Left ventricle myocardium inferior (tissue), 1 donor: ENCODE measurements at places on chromosomes 6 and 20. TPM values are rescaled to one million over a fixed set of nuclear protein-coding genes. Genes with fewer than 3 reads are reported as not detected.

- no peak for DNase-seq
Measured at GRCh38 chr6:131778169-131778568, 29.7 kb upstream of the ENPP1 start.

Gene TSBP1
- total RNA-seq = not detected

- no peak for DNase-seq
Measured at GRCh38 chr20:5737966-5738365, 12.2 kb upstream of the SHLD1 start.

DNA sequence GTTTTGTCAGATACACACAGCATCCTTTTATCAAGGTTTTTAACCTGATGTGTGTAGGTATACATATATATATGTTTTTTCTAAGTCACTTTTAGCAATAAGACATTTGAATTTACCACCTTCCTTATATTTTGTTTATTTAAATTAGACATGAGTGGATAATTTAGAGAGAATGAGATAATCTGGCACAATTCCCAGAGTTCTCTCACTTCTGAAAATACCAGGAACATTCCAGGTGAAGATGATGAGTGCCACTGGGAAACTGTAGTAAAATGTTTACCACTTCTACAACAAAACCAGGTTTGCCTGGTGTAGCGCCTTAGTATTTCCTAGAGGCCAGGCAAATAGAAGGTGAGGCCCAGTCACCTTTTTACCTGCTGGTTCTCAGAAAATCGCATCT is 189.5 kb downstream of the TMEM242 start:
- DNase-seq = no peak

DNA sequence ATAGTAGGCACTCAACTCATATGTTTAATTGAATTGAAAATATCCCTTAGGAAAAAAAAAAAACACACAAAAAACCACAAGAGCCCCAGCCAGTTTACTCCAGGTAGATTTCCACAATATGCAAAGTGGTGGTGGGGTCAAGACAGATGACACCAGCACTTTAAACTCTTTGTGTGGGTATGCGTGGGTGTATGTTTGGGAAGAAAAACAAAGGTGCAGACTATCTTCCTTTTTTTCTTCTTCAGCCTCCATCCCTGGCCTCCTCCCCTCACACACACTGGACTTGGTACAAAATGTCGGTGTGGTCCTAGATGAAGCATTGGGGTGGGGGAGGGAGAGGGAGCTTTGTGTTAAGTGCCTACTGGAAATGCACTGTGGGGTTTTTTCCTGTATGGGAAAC is 42.2 kb upstream of the CDKAL1 start:
- no peak for DNase-seq

Gene HFE
- 3.4 TPM for total RNA-seq

DNA sequence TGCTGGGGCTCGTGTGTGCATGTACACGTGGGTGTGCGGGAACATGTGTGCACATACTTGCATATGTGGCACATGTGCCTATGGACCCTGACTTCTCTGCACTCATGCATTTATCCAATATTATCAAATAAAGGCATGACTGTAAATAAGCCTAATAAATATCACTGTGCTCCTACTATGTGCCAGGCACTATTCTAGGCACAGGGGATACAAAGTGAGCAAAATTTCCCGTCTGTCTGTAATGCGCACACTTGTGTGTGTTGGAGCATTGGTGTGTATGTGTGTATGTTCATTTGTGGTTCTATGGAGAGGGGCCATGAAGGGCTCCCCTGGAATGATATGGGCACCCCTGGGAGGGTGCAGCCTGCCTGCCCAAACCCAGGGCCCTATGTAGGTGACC is 41.9 kb downstream of the ITPR3 start:
- DNase-seq = no peak

DNA sequence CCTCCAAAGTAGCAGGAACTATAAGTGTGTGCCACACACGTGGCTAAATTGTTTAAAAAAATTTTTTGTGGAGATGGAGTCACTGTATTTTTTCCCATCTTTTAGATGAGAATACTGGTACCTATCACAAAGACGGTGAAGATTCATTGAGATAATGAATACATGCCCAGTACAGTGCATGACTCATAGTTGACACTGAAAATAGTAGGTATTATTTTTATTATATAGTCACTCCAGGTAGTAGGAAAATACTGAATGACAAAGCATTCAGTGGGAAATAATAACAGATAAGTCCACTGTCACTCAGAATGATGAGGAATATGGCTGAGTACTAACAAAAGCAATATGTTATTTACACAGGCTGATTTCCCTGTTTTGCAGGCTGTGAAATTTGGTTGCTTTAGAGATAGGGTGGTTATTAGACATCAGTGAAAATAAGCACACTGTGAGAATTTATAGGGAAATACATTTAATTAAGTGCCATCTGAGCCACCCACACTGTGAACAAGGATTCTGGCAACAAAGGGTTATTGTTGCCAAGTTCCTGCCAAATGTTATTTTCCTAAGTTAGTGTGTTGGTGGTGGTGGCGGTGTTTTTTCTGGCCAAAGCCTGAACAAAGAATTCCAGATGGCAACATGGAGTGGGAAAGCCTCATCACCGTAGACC is 129.8 kb upstream of the FOXQ1 start:
- no peak for DNase-seq

DNA sequence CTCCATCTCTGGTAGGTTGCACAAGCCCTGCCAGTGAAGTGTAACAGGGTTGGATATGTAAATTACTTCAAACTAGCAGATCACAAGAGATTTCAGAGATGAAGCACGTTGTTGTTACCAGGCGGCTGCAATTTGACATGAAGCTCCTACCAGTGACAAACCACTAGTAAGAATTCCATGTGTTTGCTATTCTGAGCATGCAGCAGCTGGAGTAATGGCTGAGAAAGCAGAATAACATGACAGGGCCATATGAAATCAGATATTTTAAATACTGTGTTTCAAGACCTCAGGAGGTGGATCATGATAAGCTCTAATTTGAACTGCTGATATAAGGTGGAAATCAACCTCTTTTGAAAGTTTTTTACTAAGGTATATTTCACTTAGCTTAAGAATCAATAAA is 11.4 kb downstream of the RIN2 start:
- no peak for DNase-seq

DNA sequence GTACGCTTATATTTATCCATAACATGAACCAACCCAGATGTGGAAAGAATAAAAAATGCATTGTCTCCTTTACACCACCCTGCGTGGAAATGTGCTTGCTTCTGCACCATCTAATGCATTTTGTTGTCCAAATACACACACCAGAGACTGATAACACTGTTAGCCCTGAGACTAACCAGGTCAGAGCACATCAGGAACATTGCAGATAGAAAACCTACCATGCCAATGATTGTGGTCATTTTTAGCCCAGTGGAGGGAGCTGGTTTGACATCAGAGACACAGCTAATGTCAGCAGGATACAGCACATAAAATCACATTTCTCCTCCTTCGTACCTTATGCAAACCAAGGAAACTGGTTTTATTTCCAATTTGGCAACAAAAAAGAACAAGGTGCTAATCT is 528.7 kb downstream of the DOK5 start:
- no peak for DNase-seq

DNA sequence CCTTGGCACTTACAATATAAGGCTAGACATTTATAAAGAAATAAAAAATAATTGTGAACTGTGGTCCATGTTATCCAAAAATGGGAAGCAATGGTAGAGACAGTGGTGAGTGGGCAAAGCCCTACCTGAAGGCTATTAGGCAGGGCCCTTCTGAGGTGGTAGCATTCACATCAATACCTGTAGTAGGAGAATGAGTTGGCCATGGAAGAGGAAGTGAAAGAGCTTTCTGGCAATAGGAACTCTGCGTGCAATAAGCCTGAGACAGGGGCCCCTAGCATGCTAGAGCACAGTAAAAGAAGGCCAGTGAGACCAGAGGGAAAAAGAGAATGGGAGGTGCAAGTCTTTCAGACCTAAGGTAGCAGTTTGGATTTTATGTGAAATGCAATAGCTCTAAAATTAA is 754.5 kb downstream of the PTPRT start:
- no peak for DNase-seq

GRCh38 chr6:11926594-11927407 is 85.3 kb upstream of the HIVEP1 start:
- DNase-seq = no peak

DNA sequence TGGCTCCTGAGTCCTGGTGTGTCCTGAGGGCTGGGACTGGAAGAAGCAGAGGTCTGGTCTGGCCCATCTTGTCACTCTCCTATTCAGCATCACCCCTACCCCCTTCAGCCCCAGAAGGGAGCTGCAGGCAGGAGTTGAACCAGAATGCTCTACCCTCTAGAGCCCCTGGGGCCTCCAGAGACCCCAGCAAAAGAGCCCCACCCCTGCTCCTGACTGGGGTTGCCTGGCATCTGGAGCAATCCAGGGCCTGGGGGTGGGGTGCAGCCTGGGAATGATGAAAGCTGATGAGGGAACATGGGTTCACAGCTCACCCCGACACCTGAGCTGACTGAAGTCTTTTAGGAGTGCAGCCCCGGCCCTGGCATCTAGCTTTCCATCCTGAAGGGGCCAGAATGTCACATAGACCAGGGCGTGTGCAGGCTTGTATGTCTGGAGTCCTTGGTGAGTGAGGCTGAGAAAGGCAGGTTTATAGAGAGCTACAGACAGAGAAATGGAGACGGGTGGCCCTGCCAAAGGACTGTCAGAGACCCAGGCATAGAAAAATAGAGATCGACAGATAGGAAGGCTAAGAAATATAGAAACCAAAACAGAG is 12.2 kb downstream of the FGD2 start:
- DNase-seq = no peak

- DNase-seq = no peak
Measured at GRCh38 chr6:132478674-132479073, 34.2 kb downstream of the STX7 start.

DNA sequence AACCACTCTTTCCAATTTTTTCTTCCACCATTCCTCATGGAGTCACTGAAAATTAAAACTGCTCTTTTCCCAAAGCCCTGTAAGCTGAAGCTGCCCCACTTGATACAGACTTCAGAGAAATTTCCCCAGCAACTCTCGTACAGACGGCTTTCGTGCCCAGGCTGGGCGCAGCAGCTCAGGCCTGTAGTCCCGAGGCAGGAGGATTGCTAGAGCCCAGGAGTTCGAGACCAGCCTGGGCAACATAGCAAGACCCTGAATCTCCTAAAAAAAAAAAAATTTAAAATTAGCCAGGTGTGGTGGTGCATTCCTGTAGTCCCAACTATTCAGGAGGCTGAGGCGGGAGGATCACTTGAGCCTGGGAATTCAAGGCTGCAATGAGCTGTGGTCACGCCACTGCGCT is 6.6 kb downstream of the PPDPF start:
- no peak for DNase-seq

GRCh38 chr6:79617518-79617941 is 13.6 kb upstream of the SH3BGRL2 start:
- no peak for DNase-seq

Gene ZNF391
- 1.3 TPM for total RNA-seq

DNA sequence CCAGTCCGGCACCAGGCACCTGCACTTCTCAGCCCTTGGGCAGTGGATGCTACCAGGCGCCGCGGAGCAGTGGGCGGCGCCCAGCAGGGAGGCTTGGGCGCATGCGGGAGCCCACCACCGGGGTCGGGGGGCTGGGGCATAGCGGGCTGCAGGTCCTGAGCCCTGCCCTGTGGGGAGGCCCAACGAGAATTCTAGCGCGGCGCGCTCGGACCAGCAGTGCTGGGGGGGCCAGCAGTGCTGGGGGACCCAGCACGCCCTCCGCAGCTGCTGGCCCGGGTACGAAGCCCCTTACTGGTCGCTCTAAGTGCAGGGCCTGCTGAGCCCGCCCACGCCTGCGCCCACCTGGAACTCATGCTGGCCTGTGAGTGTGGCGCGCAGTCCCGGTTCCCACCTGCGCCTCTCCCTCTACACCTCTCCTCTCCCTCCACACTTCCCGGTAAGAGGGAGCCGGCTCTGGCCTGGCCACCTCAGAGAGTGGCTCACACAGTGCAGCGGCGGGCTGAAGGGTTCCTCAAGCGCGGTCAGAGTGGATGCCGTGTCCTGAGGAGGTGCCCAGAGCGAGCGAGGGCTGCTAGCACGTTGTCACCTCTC is 28.5 kb upstream of the SERPINB1 start:
- DNase-seq = no peak

DNA sequence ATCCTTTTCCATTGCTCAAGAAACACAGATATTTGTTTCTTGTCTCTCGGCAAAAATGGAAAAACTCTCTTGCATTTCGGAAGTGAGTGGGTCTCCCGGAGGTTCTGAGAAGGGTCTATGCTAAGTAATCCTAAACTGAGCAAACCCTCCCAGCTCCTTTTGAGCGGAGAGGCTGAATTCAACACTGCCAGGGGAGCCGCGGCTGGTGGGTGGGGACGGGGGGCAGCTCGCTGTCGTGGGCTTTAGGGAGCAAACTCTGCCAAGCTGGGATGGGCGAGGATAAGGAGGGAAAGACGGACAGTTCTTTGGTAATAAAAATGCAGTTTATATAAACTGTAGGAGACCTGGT is 211.4 kb downstream of the FOXC1 start:
- DNase-seq = no peak

Gene RAET1E
- 0.19 TPM for total RNA-seq

GRCh38 chr6:168342636-168343035 is 23.1 kb upstream of the DACT2 start:
- DNase-seq = no peak

DNA sequence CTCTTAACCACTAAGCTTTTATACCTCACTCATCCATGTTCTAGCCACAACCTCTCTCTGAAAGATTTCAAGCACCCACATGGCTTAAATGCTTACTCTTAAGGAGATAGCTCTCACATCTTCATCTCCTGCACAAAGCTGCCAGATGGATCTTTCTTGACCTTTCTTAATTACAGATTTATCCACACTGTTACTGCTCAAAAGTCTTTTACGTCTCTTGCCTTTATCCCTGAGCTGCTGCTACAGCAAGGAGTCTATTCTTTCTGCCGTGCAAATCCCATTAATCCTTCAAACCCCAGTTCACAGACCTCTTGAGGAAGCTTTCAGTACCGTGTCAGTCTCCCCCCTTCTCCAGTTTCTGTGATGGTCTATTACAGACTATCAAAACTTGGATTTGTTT is 54.6 kb downstream of the B4GALT5 start:
- DNase-seq = no peak

- no peak for DNase-seq
Measured at GRCh38 chr6:128870746-128871145, 12.2 kb upstream of the LAMA2 start.

- DNase-seq = no peak
Measured at GRCh38 chr6:57313711-57314471, 3.5 kb upstream of the PRIM2 start.
